HuH-7.5 (cell line): ENCODE measurements at places on chromosomes 4 and X.

DNA sequence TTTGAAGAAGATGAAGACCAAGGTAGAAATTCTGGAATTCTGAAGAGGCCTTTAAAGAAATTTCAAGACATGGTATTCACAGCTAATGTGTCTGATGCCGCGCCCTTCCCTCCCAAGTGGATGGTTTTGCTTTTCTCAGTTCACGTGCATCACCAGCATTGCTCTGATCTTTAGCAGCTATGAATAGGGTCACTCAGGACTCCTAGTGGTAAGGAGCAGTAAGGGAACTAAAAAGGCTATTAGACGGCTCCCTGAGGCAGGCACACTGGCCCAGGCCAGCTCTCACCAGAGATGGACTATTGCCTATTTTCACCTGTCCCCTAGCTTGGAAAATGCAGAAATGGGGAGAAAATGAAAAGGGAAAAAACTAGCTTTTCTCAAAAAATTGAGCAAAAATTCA lies 447.5 kb upstream of the RASGEF1B start:
- no peak for DNase-seq

DNA sequence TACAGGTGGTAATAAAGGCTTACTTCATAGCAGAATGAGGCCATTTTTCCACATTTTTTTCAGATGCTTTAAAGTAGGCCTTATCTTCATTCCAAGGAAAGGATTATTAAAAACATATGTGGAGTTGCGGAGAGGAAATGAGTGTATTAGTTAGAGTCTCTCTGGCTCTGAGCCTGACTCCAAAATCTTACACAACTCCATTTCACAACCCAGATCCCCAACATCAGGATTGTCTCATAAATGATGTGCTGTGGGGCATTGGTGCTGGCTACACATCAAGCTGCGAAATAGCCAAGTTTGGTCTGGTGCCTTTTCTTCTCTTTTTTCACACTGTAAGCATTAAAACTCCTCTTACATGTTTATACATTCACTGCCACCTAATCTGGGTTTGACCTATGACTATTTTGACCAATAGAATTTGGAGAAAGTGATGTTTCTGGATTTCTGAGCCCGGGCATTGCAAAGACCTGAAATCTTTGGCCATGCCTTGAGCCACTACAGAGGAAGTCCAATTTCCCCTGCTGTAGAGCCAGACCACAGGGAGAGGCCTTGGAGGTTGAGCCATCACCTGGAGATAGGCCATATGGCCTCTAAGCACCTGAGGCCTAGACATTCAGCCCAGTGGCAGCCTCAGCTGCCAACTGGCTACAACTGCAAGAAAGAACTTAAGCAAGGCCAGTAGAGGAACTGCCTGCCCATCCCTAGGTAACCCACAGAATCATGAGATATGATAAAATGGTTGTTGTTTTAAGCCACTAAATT lies 16.7 kb upstream of the SOD3 start:
- DNase-seq, result no peak

GRCh38 chrX:54992911-54993622 lies 921 bp downstream of the PFKFB1 start:
- DNase-seq, result no peak

- no peak for DNase-seq
These were observed 43.4 kb downstream of the TRAPPC11 start for GRCh38 chr4:183702492-183702891.

DNA sequence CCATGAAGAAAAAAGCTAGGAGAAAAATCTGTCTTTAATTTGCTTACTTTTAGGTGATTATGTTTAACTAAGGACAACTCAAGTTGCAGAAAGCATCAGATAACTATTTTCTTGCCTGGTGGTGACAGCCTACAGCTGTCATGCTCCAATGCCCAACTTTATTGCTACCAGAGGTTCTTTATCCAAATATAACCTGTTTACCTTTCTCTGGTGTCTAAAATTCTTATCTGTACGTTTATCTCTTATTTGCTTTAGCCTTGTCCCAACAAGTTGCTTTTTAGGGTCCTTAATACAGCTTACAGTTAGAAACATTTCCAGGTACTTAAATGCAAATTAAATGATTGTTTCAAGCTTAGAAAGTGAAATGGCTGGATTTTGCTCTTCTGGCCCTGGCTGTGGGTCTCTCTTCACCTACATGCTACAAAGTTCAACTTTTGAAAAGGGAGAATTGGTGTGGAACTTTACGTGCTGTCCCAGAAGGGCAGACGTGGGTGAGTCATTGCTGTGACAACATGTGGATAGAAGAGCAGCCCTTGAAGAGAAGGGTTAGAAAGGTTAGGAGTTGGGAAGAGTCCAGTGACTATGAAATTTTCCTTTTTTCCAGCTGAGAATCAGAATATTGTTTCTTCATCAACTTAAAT lies 60.7 kb downstream of the HPGD start:
- DNase-seq, result no peak
